ENCODE measurements at places on chromosomes 5 and 9.

DNA sequence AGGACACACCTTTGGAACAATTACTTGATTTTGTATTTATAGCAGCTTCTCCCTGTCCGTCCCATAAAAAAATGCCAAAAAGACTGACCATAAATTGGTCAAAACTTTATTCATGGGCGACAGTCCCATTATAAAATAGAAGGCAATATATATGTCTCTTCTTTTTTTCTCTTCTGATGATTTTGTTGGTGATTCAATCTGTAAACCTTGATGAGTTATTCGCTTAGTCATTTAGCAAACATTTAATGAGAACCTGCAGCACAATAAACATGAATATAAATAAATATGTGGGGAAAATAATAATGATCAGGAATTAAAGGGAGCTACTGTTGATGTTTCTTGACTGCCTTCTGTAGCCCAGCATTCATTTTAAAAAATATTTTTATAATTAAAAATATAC is 356.4 kb upstream of the ACTBL2 start:
- no peak for DNase-seq

- no peak for DNase-seq
Measured at GRCh38 chr5:53019320-53019719, 30.2 kb downstream of the ITGA2 start.

- DNase-seq = no peak
Measured at GRCh38 chr5:33379757-33380156, 61.0 kb upstream of the TARS1 start.

DNA sequence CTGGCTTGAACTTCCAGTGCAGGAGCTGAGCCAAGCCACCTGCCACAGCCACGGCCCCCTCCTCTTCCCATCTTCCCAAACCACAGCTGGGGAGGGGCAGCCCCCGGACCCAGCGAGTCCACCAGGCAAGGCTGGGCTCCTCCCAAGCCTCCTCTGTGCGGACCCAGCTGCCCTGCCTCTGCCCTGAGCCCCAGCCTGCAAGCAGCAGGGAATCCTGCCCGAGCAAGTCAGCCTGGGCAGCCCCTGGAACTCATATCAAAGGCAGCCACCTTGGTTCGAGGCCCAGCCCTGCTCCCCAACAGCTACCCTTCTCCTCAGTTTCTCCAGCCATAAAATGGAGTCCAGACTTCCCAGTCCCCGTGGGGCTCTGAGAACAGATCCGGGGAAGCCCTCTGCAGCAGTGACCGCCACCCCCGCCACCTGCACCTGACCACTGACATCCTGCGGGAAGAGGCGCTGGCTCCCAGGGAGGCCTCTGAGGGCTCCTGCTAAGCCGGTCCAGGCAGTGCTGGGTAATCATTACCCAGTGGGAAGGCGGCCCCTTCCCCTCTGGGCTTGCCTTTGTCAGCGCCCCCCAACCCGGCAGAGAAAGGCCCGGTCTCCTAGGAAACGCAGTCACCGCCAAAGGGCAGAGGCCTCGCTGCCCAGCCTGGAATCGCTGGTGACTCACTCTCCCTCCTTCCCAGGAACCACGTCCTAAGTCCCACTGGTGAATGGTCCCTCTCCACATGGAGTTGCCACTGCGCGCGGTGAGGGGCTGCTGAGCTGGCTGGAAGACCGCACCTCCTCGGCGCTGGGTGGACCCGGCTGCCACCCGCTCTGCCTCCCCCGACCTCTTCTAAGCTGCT is 1.5 kb downstream of the VAV2 start:
- DNase-seq = no peak

DNA sequence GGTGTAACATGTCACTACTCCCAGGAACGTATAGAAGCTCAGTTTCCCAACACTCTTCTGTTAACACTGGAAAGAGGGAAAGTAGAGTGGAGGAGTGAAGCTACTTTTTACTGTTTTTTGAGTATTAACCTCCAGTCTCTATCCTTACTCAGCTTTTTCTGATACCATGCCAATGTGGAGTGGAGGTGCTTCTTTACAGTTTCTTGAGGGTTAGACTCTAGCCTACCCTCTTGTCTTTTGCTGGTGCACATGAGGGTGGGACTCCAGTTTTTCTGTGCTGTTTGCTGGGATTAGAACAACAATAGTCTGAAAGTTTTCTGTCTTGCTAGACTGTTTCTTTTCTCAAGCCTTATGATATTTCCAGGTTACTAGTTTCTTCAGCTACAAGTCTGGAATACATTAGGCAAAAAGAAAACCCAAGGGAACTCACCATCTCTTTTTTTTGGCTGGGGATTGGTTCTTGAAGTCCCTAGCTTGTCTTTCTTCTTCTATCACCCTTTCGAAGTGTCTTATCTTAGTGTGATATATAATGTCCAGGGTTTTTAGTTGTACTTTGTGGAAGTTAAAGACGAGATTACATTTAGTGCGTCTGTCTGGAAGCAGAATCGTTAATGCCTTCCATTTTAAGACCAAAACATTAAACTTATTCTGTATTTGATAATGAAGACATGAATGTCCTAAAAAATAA is 35.9 kb downstream of the PRR16 start:
- no peak for DNase-seq

- DNase-seq = no peak
Measured at GRCh38 chr9:133731876-133732638, 6.1 kb downstream of the SARDH start.

DNA sequence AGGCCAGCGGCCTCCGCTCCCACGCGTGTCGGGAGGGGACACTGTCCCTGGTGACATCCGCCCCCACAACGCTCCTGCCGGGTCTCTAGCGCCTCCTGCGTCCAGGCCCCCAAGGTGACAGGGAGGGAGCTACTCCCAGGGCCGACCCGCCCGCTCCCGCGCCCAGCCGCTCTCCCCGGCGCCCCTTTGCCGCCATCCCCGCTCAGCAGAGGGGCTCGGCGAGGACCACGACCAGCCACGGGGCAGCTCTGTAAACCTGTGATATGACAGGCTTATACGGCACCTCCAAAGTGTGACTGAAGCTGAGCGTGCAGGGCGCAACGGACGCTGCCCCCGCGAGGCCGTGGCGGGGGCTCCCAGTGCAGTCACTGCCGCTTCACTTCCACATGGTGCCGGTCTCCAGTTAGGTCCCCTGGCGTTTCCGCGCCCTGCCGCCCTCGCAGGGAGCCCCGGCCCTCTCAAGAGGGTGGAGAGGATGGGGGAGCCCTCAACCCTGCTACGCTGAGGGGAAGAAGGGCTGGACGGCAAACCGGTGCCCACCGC is 978 bp upstream of the ADCY2 start:
- no peak for DNase-seq

- no peak for DNase-seq
Measured at GRCh38 chr9:100086097-100086635, 12.6 kb downstream of the ERP44 start.

DNA sequence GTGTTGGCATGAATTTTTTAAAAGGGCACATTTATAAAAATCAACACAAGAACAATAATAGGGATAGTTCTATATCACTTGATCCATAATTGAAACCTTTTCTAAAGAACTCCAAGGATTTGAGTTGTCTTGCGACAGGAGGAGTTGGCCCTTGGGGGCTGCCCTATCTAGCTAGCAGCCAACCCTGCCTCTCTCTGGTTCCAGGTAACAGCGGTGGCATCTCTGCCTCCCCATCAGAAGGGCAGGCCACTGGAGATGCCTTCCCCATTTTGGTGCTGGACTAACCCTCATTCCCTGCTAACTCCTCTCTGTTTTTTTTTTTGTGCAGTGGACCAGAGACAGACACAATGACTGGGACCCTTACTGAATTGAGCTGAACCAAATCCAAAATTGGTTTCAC is 393.0 kb downstream of the MED10 start:
- DNase-seq = no peak

GRCh38 chr5:33997331-33997983 is 10.4 kb downstream of the AMACR start:
- no peak for DNase-seq

GRCh38 chr5:6649186-6649585 is 15.9 kb downstream of the SRD5A1 start:
- DNase-seq = no peak

- no peak for DNase-seq
Measured at GRCh38 chr5:104599726-104600125, 1037.1 kb upstream of the NUDT12 start.

GRCh38 chr9:138060881-138061280 is 183.3 kb downstream of the CACNA1B start:
- DNase-seq = no peak

GRCh38 chr5:64977779-64978178 is 209.0 kb downstream of the CWC27 start:
- no peak for DNase-seq

GRCh38 chr5:64637144-64637543 is 53.2 kb upstream of the SHISAL2B start:
- no peak for DNase-seq

Data from forelimb muscle (tissue), 1 donor.